ENCODE measurements at places on chromosomes 16 and 17.
A peak's percentile ranks its signal among the peaks of the same experiment; 100 is the strongest.

DNA sequence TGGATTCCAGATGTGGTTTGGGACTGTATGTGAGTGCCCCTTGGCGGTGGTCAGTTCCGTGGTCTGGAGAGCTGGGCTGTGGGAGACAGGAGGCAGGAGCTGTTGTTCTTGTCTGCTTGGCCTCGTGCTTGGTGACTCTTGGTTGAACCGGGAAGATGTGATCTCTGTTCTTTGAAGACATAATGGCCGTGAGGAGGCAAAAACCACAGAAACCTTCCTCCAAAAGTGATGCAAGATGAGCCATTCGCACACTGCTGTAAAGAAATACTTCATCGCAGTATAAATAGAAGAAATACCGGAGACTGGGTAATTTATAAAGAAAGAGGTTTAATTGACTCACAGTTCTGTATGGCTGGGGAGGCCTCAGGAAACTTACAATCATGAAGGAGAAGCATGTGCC is 128.8 kb downstream of the RAP1GAP2 start:
- DNase-seq = no peak

DNA sequence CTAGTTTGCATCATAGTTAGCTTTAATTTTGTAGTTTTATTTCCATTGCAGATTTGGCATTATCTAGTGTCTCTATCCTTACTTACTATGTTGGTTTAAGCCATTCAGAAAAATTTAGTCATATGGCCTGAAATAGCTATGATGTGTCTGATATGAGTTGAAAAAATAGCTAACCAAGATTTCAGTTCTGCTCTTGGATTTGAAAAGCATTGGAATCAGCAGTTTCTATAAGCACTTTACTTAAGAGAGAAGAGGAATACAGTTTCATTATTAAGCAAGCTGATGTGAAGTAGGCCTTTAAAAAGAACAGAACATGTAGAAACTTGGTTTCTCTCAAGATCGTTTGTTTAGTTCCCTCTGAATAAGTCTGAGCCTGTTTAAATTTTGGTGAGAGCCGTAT is 25.9 kb downstream of the LPCAT2 start:
- DNase-seq = no peak

DNA sequence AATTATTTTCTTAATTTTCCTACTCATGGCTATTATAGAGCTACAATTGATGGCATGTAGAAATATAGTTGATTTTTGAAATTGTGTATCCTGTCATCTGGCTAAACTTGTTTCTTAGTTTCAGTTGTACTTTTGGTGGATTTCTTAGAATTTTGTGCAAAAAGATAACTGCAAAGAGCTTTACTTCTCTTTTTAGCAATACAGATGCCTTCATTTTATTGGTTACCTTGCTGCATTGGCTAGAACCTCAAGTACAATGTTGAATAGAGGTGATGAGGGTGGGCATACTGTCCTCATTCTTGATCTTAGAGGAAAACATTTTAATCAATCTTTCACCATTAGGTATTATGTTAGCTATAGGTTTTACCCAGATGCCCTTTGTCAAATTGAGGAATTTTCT is 67.9 kb downstream of the METRNL start:
- DNase-seq = no peak

- DNase-seq = no peak
These were observed 44.4 kb downstream of the YPEL2 start for GRCh38 chr17:59375857-59376256.

DNA sequence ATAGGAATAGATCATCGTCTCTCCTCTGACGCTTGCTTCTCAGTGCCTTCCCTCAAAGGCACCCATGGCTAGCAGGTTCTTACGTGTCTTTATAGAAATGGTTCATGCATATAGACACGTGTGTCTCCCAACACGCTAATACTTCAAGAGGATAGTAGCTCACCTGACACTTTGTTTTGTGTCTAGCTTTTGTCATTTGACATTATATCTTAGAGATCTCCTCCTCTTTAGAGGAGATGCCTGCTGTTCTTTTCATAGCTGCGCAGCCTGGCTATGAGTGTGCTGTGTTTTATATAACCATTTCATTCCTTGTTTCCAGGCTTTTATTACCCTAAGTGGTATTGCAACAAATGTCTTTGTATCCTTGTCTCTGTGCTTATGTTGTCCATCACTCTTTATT is 411.7 kb downstream of the CPPED1 start:
- no peak for DNase-seq

- DNase-seq = no peak
These were observed 136.7 kb downstream of the MAF start for GRCh38 chr16:79463841-79464240.

- DNase-seq = no peak
These were observed 105.6 kb downstream of the OR1D5 start for GRCh38 chr17:2957631-2958286.

- DNase-seq = no peak
These were observed 7.3 kb downstream of the ST6GALNAC2 start for GRCh38 chr17:76578376-76578775.

DNA sequence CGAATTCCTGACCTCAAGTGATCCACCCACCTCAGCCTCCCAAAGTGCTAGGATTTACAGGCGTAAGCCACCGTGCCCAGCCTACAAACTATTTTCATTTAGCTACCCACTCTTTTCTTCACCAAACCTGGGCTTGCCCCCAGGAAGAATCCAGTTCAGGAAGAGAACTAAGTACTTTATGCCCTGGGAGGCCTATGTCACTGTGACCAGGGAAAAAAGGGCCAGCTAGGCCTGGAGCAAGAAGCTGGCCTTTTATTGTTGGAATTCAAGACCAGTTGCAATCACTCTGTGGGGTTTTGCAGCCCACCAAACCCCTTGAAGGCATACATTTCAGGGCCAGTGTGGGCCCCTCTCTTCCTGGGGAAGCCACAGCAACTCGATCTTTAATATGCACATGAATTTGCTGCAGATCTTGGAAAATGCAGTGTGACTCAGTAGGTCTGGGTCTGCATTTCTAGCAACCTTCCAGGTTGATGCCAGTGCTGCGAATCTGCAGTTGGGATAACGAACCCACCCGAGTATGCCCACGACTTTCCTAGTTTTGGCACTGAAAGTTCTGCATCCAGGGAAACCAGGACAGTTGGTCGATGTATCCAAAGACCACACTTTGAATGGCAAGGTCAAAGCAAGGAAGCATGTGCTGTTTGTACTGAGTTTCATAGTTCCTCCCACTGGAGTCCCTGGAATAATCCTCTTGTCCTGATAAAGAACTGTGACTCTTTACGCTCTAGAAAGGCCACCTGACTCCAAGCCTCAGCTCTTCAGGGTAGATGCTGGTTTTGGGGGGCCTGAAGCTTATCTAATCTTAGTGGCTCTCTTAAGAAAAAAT is 7.2 kb upstream of the MRPS23 start:
- DNase-seq = no peak

DNA sequence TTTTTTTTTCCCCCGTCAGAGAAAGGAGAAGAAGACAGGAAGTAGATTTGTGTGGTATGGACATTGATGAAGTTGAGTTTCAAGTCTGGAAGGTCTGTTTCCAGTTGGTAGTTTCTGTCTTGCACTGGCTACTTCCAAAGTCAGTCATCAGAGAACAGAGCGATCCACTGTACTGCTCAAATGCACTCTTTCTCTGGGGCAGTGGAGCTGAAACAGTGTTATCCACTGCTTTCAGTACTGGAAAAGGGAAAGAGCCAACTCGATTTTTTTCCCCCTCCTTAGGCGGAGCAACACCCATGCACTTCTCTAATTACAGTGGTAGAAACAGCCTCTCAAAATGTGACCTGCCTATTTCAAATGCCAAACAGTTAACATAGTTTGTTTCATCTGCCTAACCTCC is 7.4 kb downstream of the PRKCA start:
- DNase-seq = no peak

GRCh38 chr17:351875-352420 is 659 bp downstream of the RPH3AL start:
- no peak for DNase-seq

GRCh38 chr17:20307326-20307910 is 159.9 kb downstream of the LGALS9B start:
- DNase-seq = no peak

DNA sequence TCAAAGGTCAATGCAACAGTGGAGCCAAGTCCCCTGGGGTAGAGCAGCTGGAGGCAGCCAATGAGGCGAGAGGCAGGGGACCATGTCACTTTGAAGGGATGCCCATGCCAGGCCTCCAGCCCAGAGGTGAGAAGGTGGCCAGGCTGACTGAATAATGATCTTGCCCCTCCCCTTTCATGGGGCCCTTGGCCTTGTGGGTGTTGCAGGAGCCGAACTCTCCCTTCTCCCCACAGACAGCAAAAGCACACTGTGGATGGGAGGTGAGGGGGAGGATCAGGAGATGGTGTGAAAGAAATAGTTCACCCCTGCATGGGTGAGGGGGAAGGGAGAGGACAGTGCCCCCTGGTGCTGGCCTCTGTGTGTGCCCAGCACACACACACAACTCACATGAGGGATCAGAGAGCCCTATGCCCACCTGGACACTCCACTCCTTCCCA is 15.8 kb upstream of the TBX21 start:
- DNase-seq = peak; percentile 65

DNA sequence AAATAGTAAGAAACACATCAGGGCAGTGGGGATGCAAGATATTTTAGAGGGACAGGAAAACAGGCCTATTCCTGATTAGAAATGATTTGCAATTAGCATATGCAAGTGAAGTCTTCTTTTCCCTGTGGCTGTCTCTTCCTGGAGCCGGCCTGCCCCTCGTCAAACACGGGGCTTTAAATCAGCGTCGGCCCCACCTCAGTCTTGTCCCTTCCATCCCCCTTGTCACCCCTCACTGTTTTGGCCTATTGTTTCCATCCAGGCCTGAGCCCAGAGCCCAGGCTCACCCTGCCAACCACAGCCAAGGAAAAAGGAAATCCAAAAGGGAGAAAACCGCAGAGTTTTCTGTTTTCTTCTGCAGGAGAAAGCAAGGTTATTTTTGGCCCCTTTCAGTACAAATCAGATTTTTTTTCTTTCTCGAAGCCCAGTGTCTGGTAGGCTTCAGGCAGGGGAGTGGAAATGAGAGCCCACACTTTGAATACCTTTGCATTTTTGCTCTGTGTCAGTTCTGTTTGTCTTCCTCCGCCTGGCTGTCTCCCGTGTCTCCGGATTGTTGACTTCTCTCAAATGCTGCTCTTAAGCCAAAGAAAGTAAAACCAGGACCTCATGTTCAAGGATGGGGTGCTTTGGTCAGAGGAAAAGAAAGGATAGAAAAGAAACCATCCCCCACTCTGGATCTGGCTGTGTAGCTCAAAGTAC is 399.9 kb upstream of the CDH11 start:
- DNase-seq = no peak

DNA sequence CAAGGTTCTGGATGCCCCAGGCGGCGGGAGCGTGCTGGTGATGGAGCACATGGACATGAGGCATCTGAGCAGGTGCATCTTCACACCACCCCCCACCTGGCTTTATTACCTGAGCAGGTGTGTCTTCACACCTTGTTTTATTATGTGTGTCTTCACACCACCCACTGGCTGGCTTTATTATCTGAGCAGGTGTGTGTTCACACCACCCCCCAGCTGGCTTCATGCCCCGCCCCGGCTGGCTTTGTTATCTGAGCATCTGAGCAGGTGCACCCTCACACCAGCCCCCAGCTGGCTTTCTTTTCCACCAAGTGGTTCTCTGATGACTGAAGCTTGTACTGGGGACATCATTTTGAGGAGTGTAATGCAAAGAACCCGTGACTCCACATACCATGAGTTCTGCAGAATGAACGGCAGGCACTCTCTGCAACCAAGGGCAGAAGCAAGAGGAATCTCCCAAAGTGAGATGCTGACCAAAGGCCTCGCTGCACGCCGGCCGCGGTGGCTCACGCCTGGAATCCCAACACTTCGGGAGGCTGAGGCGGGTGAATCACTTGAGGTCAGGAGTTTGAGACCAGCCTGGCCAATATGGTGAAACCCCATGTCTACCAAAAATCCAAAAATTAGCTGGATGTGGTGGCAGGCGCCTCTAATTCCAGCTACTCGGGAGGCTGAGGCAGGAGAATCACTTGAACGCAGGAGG is 2.6 kb downstream of the FN3KRP start:
- DNase-seq = no peak

DNA sequence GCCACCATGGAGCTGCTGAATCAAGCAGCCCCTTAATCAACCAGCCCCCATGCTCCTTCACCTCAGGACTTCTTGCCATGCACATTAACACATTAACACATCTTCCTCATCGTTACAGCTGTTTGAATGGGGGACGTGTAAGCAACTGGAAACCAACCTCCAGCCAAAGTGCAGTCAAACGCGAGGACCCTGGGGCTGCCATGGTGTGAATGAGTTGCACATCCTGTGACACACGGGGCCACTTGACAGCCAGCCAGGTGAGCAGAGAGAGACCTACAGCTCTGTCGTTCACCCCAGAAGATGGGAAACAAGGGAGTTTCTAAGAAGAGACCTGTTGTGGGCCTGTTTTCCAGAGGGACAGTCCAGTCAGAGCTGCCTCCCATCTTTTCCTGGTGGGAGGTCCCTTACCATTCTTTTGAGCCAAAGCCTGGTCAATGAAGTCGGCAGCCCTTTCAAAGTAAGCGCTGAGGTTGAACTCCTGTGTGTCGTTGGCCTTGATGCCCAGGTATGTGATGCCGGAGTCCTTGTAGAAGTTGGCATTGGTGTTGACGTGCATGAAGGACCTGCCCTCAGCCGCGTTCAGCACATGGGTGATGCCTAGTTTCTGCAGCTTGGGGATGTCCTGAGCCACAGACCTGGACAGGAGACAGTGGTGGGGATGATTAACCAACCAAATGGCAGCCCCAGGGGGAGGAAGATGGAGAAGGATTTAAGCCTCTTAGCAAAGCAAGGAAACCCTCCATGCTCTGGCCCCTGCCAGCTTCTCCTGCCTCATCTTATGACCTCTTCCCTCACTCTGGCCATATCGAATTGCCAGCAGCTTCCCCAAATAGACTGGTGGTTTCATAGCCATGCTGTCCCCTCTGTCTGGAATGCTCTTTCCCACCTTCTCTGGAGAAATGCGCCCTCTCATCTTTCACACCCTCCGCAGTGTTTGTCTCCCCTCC is 4.2 kb downstream of the DUSP3 start:
- no peak for DNase-seq

DNA sequence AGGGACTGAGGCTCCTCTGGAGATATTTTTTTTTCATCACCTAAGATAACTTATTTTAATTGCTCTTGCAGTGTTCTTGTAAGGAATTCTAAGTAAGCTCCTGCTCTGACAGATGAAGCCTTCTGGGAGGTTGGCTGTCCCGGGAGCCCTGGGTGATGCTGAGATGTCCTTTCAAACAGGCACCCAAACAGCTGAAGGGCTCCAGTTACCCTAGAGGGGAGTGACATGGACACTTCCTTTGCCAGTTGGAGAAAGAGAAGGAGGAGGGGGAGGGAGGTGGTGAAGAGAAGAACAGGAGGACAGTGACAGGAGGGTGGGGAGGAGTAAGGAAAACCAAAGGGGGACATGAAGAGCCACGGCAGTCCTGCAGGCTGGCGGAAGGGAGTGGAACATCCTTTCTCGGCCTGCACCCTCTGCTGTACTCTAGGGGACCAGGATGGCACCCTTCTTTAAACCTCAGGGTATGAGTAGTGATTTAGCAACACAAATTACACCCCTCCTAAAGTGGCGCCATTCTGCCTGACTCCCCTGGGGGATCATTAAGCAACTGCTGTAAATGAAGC is 51.8 kb downstream of the MYH3 start:
- no peak for DNase-seq

- DNase-seq = no peak
These were observed at the start of gene WNK4 for GRCh38 chr17:42779936-42780850. Gene WNK4, plus strand, starts transcription at chr17:42780610. Its CDS starts 89 bp downstream, at chr17:42780699.

Measured in activated CD4-positive, alpha-beta T cell treated with anti-CD3 and anti-CD28 coated beads for 4 hours (primary cell).